ENCODE measurements at places on chromosomes 1 and 21.

- DNase-seq = no peak
Observed at GRCh38 chr1:28631713-28632112, 11.2 kb downstream of the TAF12 start.

DNA sequence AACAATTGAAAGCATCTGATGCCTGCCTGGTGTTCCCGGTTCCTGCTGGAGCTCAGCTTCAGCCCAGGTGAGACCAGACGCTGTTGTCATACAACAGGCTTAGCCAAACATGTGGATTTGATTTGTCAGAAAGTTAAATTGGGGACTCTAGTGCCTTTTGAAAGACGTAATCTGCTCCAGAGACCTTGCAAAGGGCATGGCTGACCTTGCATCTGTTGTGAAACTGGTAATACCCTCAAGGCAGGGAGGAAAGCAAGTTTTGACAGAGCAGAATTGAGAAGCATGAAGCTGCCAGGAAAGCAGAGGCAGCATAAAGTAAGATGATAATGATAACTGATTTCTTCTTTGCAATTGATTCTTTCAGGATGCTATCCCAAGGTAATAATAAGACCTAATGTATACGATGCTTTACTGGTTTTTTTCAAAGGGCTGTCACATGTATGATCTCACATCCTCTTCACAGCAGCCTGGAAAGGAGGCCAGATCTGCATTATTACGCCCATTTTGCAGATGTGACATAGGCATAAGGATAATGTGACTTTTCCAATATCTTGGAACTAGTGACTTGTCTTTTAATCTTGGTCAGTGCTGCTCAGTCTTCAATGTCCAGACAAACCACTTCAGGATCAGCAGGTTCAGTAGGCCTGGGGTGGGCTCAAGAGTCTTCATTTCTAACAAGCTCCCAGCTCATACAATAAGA, 24.7 kb upstream of the CNN3 start:
- DNase-seq = no peak

GRCh38 chr1:244496186-244496585, 35.1 kb downstream of the CATSPERE start:
- DNase-seq = no peak

GRCh38 chr1:4021136-4021973, 121.3 kb upstream of the C1orf174 start:
- DNase-seq = no peak

DNA sequence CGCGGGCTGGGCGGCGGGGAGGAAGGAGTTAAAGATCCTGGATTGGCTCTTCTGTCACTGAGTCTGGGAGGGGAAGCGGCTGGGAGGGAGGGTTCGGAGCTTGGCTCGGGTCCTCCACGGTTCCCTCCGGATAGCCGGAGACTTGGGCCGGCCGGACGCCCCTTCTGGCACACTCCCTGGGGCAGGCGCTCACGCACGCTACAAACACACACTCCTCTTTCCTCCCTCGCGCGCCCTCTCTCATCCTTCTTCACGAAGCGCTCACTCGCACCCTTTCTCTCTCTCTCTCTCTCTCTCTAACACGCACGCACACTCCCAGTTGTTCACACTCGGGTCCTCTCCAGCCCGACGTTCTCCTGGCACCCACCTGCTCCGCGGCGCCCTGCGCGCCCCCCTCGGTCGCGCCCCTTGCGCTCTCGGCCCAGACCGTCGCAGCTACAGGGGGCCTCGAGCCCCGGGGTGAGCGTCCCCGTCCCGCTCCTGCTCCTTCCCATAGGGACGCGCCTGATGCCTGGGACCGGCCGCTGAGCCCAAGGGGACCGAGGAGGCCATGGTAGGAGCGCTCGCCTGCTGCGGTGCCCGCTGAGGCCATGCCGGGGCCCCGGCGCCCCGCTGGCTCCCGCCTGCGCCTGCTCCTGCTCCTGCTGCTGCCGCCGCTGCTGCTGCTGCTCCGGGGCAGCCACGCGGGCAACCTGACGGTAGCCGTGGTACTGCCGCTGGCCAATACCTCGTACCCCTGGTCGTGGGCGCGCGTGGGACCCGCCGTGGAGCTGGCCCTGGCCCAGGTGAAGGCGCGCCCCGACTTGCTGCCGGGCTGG, at the start of gene NPR1:
TSS of gene NPR1 (plus strand) at position 170 of the 818 bp plus-strand sequence. CDS start at position 591, 421 bp downstream.
- peak; percentile 23 for DNase-seq

GRCh38 chr21:44394733-44395132, 41.3 kb downstream of the TRPM2 start:
- DNase-seq = no peak

DNA sequence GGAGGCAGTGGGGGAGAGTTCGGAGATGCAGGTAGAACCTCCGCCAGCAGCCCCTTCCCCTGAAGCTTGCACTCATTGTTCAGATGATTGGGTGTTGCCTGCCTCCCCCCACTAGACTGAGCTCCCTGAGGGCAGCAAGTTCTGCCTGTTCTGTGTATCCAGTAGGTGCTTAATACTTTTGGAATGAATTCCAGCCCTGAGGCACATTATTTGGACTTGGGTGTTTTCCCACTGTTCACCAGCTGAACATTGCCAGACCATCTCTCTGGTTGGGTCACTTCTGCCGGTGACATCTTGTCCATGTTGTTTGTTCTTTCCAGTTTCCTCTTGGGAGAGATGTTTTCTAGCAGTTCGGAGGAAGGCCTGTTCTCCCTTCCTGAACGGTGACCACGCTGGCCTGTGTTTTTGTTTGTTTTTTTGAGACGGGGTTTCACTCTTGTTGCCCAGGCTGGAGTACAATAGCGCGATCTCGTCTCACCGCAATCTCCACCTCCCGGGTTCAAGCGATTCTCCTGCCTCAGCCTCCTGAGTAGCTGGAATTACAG, 48.7 kb downstream of the SPSB1 start:
- DNase-seq = no peak

GRCh38 chr1:175192111-175192629, 406 bp downstream of the KIAA0040 start:
- DNase-seq = peak; percentile 19

DNA sequence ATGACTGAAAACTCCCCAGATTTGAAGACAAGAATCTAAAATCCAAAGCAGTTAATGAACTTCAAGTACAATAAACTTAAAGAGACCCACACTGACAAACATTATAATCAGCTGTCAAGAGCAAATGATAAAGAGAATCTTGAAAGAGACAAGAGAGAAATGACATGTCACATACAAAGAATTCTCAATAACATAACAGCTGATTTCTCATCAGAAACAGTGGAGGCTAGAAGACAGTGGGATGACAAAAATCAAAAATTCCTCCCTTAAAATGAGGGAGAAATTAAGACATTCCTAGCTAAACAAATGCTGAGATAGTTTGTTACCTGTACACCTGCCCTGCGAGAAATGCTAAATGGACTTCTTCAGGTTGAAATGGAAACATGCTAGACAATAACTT, 36.0 kb upstream of the COA6 start:
- DNase-seq = no peak

- no peak for DNase-seq
Observed at GRCh38 chr1:216883518-216883917, 160.3 kb upstream of the ESRRG start.

- no peak for DNase-seq
Observed at GRCh38 chr1:119102051-119102450, 38.4 kb downstream of the WARS2 start.

- no peak for DNase-seq
Observed at GRCh38 chr1:241485145-241485544, 34.4 kb downstream of the FH start.

DNA sequence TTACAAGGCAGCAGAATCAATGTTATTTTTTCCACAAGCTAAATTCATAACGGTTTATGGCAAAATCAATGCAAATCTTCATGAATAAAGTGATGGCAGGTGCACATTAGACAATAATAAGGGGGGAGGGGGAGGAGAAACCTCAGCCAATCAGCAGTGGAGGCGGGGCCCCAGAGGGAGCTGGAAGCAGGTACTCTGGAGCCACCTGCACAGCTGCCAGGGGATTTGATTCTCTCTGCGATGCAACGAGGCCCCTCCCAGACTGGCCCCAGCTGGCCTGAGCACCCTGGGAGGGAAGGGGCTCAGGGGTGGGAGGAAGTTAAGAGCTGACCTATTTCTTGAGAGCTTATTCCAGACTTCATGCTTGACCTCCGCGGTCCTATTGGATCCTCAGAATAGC, 127.8 kb upstream of the IGSF21 start:
- DNase-seq = peak; percentile 38

- DNase-seq = peak; percentile 26
Observed at GRCh38 chr1:37752583-37753471, 12.1 kb downstream of the EPHA10 start.

DNA sequence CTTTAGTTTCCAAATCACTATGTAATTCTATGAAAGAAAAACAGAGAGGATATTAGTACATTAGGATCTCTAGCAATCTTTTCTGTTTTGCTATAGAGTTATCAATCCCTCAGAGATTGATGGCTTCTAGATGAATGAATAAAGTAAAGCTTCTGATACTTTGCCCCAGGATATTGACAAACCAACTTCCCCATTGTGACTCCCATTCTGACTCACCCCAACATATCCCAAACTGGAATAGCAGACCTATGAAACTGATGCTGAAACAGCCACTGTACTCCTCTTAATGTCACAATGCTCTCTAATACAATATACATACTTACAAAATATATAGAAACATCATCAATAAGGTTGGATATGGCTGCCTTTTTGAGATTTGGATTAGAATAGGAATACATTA, 442.1 kb upstream of the NR5A2 start:
- DNase-seq = no peak

DNA sequence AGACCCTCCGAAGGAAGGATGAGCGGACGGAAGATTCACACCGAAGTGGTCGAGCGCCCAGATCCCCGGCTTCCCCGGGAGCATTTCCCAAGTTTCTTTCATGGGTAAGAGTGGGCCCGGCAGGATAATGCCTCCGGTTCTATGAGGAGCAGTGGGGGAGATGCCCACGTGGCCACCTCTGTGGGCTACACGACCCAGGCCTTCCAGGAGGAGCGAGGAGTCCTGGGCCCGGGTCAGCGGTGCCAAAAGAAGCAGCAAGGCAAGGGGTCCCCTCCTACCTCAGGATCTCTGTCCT, 7.9 kb upstream of the NBPF11 start:
- DNase-seq = no peak

DNA sequence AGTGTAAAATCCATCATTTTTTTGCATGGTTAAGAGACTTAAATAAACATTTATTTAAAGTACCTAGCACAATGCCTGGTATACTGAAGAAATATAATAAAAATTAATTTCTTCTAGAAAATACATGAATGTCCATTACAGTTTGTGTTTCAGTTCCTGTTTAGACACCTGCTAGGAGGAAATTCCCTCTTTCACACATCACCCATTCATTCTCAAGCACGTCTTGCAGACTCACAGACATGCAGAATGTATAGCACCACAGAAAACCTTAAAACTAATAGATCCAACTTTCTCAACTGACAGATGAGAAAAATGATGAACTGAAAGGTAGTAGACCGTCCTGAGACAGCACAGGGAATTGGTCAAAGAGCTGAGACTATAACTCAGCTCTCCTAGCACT, 172.2 kb upstream of the C8B start:
- no peak for DNase-seq

GRCh38 chr21:18443085-18443484, 39.5 kb upstream of the TMPRSS15 start:
- no peak for DNase-seq

DNA sequence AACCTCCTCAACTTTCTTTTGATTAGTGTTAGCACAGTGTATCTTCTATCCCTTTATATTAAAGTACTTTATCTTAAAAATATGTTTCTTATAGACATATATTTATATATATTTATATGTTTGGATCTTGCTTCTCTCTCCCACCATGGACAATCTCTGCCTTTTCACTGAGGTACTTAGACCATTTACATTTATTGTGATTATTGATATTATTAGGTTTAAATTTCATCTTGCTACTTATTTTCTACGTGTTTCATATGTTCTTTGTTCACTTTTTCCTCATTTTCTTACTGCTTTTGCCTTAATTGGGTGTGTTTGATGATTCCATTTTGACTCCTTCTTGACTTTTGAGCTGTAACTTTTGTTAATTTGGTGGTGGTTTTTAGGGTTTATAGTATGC, 70.7 kb downstream of the POFUT2 start:
- no peak for DNase-seq

DNA sequence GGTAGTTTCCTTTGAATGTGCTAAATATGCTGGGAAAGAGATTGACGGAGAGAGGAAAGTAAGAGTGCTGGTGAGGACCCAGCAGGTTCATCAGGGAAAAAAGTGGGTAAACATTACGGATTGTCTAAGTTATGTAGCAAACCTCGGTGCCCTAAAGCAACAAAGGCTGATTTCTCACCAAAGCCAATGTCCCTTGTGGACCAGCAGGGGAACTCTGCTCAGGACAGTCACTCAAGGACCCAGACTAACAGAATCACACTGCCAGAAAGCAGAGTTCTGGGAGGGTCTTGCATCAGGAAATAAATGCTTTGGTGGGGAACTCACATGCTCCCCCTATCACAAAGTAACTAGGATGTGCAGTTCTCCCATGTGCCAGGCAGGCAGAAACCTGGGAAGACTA, 1.7 kb upstream of the IKBKE start:
- no peak for DNase-seq

DNA sequence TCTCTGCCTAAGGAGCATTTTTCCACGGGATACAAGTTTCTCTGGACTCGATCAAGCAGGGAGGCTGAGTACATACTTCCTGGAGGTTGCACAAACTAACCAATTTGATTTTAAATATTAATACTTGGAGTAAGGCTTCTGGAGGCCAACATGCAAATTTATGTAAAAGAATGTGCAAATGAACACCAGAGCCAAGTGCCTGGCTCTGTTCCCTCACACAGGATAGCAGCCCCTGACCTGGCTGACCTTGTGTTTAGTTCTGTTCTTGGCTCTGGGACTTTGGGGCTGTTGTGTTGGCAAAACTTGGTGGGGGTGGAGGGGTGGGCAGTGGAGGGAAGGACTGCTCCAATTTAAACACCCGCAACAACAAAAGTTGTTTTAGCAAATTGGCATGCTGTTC, 34.2 kb downstream of the CNIH3 start:
- DNase-seq = no peak

DNA sequence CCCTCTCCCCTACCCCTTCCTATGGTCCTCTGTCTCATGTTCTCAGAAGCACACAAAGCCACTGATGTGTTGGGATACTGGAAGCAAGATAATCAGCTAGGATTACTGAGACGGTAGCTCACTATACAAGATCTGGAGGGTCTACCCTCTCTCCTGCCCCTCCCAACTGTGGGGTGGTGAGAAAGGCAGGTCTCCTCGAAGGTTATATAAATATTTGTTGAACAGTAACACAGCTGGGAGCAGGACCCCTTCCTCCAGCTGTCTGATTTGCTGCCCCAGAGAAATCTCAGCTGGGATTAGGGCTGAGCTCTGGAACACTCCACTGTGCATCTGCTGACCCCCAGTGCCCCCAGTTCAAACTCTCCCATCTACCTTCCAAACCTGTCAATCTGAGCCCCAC, 94.2 kb upstream of the IPO9 start:
- no peak for DNase-seq

DNA sequence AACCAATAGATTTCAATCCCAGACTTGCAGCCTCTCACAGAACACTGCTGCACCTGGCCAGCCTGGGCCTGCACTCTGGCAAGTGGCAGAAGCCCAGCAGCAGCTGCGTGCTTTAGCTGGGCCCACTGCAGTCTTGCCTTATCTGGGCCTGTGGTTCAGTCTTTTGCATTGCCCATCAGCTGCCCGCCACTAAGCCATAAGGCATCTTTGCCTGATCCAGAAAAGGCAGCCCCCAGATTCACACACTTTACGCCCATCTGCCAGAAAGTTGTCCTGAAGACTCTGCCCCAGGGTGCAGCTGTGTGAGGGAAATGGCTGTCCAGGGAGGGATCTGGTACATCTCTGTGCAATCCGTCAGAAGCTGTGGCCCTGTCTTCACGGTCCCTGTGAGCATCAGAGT, 217.0 kb downstream of the DNAH14 start:
- no peak for DNase-seq

GRCh38 chr1:242185731-242186130, 186.8 kb upstream of the MAP1LC3C start:
- no peak for DNase-seq
